Chondrocyte (in vitro differentiated cells): ENCODE measurements at places on chromosomes 12 and 14.

GRCh38 chr12:76921891-76922664 is 43.3 kb upstream of the CSRP2 start:
- H3K4me1 ChIP-seq, result peaks cover 2% of the 10 kb centered on the region
- H3K36me3 ChIP-seq, result no peaks in the 10 kb centered on the region
- DNase-seq, result no peak

GRCh38 chr12:123075646-123076171 is 75.2 kb downstream of the PITPNM2 start:
- DNase-seq, result no peak
- no peaks in the 10 kb centered on the region for H3K36me3 ChIP-seq
- H3K27ac ChIP-seq, result no peak overlapping the region
- no peak overlapping the region for H3K4me3 ChIP-seq
- H3K4me1 ChIP-seq, result peaks cover 18% of the 10 kb centered on the region

DNA sequence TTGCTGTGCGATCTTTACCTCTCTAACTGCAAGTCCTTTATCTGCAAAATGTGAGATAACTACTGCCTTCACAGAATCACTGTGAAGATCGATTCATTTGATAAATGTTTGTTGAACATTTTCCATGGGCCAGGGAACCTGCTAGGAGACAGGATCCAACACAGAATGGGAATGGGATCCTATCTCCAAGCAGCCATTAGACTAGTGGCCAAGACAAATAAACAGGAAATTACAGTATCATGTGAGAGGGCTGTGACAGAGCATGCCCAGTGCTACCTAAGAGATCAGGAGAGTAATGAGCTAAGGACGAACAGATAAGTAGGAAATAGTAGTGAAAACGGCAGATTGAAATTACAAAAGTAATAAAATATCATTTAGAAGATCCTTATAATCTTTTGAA is 105.7 kb downstream of the GRIN2B start:
- H3K4me1 ChIP-seq, result no peaks in the 10 kb centered on the region
- no peak overlapping the region for H3K4me3 ChIP-seq
- H3K27me3 ChIP-seq, result peaks cover 4% of the 10 kb centered on the region
- H3K27ac ChIP-seq, result no peak overlapping the region

DNA sequence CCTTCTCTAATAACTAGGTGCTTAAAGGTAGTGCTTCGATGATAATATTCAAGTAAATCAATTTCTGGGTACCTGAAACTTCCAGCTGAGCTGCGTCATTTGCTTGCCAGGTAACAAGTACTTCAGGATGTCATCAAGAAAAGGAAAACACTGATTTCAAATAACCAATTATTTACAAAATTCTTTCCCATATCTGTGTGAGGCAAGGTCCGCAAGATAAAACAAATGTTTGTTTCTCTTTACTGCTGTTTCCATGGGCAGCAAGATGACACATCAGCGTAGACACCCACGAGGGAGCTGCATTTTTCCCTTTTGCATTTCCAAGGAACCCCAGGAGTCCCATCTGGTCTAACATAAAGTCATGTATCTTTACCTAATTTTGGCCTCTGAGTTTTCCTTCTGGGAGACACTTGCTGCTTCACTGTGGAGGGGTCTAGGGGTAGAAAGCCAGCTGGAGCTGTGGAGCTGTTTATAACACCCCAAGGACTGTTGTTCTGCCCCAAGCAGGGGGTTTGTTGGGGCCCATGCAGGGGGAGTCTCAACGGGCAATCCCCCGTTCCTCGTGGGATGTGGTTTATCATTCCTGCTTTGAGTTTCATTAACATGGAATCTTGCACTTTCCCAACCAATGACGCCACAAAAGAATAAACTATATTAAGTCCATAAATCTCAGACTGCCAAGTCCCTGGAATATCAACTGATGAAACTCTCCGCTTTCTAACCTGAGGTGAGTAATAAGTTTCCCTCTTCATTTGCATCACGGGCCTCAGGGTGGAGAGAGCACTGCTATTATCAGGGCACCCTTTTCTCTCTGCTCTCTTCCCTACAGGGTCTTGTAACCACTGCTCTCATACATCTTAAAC is 112.8 kb upstream of the PELI2 start:
- H3K27ac ChIP-seq, result peak overlapping the region; percentile 58
- peaks cover 25% of the 10 kb centered on the region for H3K4me1 ChIP-seq
- H3K4me3 ChIP-seq, result no peak overlapping the region
- H3K36me3 ChIP-seq, result peaks cover 1% of the 10 kb centered on the region
- H3K27me3 ChIP-seq, result no peaks in the 10 kb centered on the region

- H3K27ac ChIP-seq, result no peak overlapping the region
- H3K27me3 ChIP-seq, result peaks cover 7% of the 10 kb centered on the region
Observed at GRCh38 chr12:60119327-60119726, 523.5 kb downstream of the SLC16A7 start.

GRCh38 chr12:80684077-80684495 is 23.3 kb upstream of the MYF6 start:
- no peaks in the 10 kb centered on the region for H3K36me3 ChIP-seq
- H3K27me3 ChIP-seq, result peaks cover 3% of the 10 kb centered on the region
- DNase-seq, result no peak
- no peaks in the 10 kb centered on the region for H3K4me1 ChIP-seq
- H3K27ac ChIP-seq, result no peak overlapping the region

DNA sequence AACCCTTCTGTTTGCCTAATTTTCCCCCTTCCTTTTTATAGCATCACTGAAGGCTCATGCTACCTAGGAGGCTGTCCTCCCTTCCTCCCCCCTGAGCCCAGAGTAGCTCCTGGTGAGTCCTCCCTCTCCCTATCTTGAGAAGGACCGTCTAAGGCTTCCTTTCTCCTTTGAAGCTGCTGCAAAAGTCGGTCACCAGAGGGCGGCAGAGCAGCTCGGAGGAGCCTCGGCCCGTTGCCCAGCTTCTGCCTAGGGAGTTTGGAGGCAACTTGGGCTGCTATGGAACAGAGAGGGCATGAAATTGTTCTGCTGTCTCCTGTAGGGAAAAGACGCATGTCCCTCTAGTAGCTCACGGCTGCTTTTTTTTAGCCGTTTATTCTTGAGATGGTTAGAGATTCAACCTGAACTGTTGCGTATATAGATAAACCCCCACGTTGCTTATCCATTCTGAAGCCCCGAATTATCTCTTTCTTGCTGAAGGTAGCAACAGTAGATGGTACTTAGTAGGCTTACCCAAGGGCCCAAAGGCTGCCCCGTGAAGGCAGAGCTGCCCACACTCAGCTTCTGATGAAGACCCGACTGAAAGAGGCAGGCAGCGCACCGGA is 5.7 kb downstream of the WNT5B start:
- DNase-seq, result no peak
- H3K27me3 ChIP-seq, result no peaks in the 10 kb centered on the region

- no peaks in the 10 kb centered on the region for H3K36me3 ChIP-seq
- no peaks in the 10 kb centered on the region for H3K27me3 ChIP-seq
- no peaks in the 10 kb centered on the region for H3K4me1 ChIP-seq
Observed at GRCh38 chr12:92272061-92272964, 126.7 kb upstream of the BTG1 start.

- DNase-seq, result no peak
- peaks cover 6% of the 10 kb centered on the region for H3K36me3 ChIP-seq
- H3K27ac ChIP-seq, result peak overlapping the region; percentile 85
- H3K27me3 ChIP-seq, result no peaks in the 10 kb centered on the region
- H3K4me1 ChIP-seq, result peaks cover 16% of the 10 kb centered on the region
- H3K4me3 ChIP-seq, result no peak overlapping the region
Observed at GRCh38 chr12:116346741-116347140, 69.2 kb upstream of the MED13L start.

DNA sequence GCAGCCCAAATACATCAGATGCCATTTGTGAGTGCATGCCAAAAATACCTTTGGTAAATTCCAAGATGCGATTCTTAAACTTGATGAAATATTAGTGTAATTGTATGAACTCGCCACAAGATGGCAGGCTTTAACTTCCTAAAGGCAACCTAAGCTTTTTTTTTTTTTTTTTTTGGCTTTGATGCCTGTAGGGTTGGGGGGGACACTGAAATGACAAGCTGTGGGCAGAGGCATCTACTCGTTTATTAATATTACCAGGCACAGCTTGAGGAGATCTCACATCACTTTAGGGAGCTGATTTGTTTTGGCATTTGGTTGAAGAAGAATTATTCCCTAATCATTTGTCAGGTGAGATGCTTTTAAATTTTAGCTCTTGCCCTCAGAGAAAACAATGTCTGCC is 126.7 kb upstream of the CCDC196 start:
- H3K4me1 ChIP-seq, result no peaks in the 10 kb centered on the region
- DNase-seq, result no peak
- H3K27me3 ChIP-seq, result peaks cover 33% of the 10 kb centered on the region
- H3K4me3 ChIP-seq, result no peak overlapping the region

DNA sequence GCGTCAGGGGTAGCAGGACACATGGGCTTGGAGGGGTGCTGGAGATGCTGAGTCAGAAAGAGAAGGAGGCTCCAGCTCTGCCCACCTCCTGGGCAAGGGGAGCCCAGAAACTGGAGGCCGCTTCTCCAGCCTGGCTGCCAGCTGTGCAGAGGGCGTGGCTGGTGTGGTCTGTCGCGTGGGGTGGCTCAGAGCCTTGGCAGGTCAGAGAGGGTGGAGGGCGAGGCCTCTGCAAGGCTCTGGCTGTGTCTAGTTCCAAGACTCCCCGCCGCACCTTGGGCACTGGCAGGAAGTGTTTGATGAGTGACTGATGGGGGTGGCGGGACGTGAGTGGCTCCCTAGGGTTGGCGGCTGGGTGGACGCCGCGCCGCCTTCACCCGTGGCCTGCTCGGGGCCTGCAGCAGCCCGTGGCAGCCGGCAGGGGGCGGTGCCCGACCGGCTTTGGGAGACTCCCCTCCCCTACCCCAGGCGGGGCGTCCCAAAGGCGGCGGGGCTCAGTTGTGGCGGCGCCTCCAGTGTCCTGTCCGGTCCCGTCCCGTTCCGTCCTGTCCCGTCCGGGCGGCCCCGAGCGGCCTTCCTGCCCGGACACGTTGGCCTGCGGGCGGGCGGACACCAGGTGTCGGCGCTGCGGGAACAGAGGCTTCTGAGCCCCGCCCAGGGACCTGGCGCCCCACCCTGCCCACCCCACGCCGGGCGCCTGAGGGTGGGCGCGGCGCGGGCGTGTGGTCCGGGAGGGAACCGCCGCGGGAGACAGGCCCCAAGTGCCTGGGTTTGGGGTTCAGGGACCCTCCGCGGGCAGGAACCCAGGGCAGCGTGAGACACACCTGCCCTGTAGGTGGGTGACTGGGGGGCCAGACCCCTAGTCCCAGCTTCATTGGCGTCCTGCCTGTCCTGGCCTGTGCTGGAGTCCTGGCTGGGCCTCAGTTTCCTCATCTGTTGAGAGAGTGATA is 39.7 kb downstream of the KRT80 start:
- peaks cover 55% of the 10 kb centered on the region for H3K4me1 ChIP-seq
- no peak for DNase-seq
- H3K4me3 ChIP-seq, result no peak overlapping the region
- peak overlapping the region; percentile 65 for H3K27ac ChIP-seq

DNA sequence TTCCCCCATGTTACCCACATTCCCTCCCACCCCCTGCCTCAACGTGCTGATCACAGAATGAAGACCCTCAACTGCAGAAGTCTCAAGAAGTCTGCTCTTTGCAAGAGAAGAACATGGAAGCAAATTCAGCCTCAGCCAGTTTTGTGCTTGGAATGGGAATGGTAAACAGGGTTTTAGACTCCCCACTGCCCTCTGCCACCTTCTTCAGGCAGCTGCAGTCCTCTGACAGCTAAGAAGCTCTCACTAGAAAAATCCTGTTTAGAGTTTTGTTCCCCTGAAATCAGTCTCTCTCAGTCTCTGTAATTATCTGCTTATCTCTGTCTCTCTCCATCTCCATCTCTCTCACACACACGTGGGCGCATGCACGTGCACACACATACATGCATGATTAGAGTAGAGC is 85.4 kb downstream of the CRACR2A start:
- H3K27ac ChIP-seq, result no peak overlapping the region
- H3K27me3 ChIP-seq, result no peaks in the 10 kb centered on the region
- no peak overlapping the region for H3K4me3 ChIP-seq
- no peaks in the 10 kb centered on the region for H3K36me3 ChIP-seq
- no peaks in the 10 kb centered on the region for H3K4me1 ChIP-seq
- DNase-seq, result no peak

GRCh38 chr12:14327711-14328110 is 37.8 kb upstream of the ATF7IP start:
- peak overlapping the region; percentile 66 for H3K27ac ChIP-seq
- DNase-seq, result no peak
- no peaks in the 10 kb centered on the region for H3K36me3 ChIP-seq
- no peaks in the 10 kb centered on the region for H3K27me3 ChIP-seq
- H3K4me3 ChIP-seq, result no peak overlapping the region

DNA sequence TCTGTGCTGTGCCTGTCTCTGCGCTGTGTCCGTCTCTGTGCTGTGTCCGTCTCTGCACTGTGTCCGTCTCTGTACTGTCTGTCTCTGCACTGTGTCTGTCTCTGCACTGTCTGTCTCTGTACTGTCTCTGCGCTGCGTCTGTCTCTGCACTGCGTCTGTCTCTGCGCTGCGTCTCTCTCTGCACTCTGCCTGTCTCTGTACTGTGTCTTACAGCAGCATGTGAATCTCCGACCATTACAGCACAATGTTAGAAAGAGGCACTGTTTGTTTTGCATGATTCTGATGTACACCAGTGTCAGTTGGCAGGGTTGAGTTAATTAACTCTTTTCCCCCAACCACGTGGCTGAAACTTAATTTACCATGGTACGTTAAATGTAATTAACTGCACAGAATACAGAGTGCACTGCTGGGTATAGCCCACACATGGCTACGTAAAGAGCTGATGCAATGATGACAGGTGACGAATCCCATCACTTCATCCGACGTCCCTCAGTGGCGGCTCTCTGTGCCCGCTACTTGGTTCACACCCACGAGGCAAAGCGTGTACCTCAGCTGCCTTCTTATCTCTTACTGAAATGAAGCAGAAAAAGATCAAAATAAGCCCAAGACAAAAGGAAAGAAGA is 127.7 kb upstream of the SFSWAP start:
- H3K36me3 ChIP-seq, result no peaks in the 10 kb centered on the region
- DNase-seq, result no peak
- H3K27me3 ChIP-seq, result peaks cover 40% of the 10 kb centered on the region
- H3K4me3 ChIP-seq, result no peak overlapping the region
- no peaks in the 10 kb centered on the region for H3K4me1 ChIP-seq
- no peak overlapping the region for H3K27ac ChIP-seq
